ENCODE measurements at places on chromosomes 2 and 18.

DNA sequence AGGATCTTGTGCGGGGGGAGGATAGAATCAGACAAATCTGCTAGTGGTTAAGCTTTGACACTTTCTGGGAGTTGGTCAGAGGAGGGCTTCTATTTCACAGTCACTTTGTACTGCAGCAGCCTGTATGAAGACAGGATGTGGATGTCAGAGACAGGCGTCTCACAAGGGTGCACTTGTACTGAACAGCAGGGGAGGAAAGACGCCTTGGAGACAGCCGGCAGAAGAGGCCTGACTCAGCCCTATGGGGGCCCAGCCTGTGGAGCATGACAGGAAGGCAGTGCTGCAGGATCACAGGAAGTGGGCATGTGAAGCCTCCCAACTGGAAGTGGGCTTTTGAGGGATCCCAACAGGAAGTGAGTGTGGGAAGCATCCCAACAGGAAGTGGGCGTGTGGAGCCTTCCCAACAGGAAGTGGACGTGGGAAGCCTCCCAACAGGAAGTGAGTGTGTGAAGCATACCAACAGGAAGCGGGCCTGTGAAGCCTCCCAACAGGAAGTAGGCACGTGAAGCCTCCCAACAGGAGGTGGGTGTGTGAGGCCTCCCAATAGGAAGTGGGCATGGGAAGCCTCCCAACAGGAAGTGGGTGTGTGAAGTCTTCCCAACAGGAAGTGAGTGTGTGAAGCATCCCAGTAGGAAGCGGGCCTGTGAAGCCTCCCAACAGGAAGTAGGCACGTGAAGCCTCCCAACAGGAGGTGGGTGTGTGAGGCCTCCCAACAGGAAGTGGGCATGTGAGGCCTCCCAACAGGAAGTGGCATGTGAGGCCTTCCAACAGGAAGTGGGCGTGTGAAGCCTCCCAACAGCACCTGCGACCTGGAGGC, 212.3 kb downstream of the SNTG2 start:
- no peak for DNase-seq

- no peak for DNase-seq
Observed at GRCh38 chr2:197152451-197153228, 157.9 kb downstream of the ANKRD44 start.

DNA sequence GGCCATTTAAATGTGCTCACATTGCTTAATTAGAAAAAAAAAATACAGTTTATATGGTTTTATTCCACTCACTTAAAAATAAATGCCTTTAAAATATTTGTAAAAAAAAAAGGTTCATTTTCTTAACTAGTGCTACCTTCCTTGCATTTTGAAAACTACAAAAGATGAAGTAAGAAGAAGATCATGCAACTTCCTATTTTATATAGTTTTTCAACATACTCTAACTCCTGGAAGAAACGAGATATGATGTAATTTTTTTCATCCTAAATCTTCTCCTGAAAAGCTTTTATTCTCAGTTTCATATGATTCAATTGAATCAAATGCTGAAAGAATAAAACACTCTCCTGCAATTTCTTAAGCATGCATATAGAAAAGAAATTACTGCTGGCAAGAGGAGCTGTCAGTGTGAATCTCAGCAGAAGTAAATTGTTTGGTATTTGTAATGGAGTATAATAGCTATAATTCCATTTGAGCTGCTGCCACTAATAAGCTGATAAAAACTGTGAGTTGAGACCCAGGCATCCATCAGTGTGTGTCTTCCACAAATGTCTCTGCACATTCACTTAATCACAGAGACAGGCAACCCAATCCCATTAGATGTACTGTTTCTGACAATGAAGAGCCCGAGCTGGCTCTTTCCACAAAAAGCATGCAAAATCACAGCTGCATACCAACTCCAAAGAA, 3.7 kb downstream of the FTCDNL1 start:
- no peak for DNase-seq

DNA sequence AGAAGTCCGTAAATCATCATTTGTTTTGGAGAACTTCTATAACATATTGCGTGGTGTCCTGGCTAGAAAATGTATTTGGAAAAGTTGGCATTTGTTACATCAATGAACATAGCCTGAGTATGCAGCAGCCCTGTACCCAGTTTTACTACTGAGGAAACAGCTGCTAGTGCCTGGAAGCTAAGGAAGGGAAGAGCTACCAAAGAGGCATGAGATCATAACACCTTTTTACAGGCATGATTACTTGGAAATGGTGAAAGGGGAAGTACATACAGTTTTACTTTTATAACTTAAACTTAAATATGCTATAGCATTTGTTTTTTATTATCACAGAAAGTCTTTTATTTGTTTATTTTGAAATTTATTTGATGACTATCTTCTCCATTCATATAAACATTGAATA, 128.4 kb upstream of the MC4R start:
- no peak for DNase-seq

- DNase-seq = no peak
Observed at GRCh38 chr2:41142478-41142877, 690.6 kb upstream of the SLC8A1 start.

DNA sequence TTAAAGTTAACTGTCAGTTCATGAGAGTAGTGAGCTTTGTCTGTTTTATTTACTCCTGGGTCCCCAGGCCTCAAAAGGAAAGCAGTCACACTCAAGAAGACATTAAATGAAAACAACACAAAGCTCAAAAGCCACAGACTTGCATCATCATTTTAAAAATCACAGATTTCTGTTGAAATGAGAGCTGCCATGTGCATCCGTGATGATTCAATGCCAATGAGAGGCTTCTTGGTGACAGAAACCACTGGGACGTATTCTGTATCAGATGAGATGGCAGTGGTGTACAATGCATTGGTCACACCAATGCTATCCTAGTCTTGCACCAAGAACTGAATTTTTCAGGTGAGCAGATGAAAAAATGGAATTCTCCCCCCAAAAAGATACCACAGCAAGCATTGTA, 204.8 kb downstream of the ANAPC1 start:
- DNase-seq = no peak

- no peak for DNase-seq
Observed at GRCh38 chr2:230738924-230739323, 26.3 kb downstream of the CAB39 start.

DNA sequence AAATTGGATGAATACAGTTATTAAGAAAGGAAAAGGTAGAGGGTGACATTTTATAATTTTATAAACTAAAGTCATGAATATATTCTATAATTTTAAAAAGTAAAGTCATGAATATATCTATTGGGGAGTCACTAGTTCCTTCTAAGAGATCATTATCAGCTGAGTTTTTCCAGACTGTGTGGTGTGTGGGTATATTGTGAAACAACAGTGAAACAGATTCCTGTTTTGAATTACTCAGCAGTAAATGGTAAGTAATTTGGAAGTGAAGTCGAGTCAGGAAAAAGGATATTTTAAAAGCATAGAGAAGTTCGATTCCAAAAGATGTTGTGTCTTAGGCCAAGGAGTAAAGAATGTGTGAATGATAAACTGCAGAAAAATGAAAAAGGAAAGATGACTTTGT, 1018.2 kb upstream of the NXPH2 start:
- DNase-seq = no peak

Measured in fibroblast of skin of left biceps (primary cell).